ENCODE measurements at places on chromosomes 11 and 22. TPM values are rescaled to one million over a fixed set of nuclear protein-coding genes. Genes with fewer than 3 reads are reported as not detected.

Gene DLG2
- total RNA-seq, result 0.28 TPM

Gene VSTM5
- not detected for total RNA-seq

Gene DTX4
- total RNA-seq, result 4.5 TPM

Gene C1QTNF4
- total RNA-seq, result not detected

Gene CENATAC
- 11.8 TPM for total RNA-seq

Gene SLC7A4
- not detected for total RNA-seq

Gene AP1B1
- 25.8 TPM for total RNA-seq

Gene GNG3
- total RNA-seq, result not detected

Gene APOBEC3A
- 0.09 TPM for total RNA-seq

Data from A549 treated with GW870086 at 1 μM for 4 hours (cell line).